ENCODE measurements at places on chromosomes 11 and 22.

DNA sequence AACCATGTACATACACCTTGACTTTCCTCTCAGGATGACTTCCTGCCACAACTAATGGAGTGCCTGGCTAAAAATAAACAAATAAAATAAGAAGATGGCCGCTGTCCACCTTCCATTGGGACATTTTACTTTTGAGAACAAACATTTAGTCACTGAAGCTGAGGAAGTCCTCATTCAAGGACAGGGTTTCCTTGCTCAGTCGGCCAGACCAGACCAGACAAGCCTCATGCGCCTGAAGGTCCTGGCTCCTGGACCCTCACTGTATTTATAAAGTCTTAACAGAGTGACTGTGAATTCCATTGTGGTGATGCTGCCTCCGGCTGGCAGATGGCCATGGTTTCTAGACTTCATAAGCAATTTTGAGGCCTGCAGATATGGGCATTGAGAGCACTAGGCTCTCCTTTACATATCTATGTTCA lies 114.5 kb downstream of the MAML2 start:
- no peak for DNase-seq

DNA sequence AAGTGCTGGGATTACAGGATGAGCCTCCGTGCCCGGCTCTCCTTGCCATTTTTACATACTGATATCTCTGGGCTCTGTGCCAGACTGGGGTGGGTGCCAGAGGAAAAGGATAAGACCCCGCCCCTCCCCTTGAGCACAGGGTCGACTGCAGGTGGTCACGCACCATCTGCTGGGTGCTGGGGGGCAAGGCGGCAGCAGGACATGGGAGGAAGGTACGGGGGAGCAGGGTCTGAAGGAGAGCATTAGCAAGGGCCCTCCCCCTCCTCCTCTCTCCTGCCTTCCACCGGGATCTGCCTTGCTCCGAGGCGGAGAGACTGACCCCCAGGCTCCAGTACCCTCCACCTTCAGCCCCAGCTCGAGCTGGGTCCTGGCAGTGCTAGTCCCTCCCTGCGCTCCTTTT lies 9.7 kb upstream of the PGA3 start:
- DNase-seq, result no peak

GRCh38 chr11:84950569-84951270 lies 676.4 kb downstream of the DLG2 start:
- DNase-seq, result no peak

GRCh38 chr22:22756109-22756508 lies 111.7 kb downstream of the GGTLC2 start:
- no peak for DNase-seq

DNA sequence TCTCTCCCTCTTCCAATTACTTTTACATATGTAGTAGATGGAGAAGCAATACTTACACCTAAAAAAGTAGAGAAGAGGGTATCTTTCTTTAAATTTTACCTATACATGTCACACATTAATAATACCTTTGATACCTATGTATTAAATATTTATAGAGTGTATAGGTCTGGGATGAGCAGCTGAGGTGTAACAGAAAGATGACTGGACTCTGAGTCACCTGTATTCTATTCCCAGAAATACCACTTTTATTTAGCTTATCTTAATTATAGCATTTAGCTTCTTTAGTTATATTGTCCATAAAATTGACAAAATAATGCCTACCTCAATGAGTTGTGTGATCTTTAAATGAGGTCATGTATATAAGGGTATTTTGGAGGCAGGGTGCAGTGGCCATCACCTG lies 30.6 kb upstream of the YAP1 start:
- DNase-seq, result no peak

DNA sequence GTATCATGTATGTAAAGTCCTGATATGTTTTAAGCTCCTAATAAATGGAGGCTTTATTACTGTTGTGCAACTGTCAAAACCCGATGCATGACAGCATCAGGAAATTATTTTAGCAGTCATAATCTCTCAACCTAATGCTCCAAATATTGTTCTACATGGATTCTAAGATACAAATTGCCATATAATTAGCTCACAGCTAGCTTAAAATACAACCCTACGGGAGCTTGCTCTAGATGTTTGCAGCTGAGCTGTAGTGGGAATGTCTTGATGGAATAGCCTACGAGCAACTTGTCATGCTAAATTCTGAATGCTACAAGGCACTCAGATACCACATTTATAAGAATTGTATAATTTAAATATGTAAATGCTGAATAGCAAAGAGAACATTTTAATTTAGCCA lies 109.8 kb downstream of the STK33 start:
- no peak for DNase-seq

DNA sequence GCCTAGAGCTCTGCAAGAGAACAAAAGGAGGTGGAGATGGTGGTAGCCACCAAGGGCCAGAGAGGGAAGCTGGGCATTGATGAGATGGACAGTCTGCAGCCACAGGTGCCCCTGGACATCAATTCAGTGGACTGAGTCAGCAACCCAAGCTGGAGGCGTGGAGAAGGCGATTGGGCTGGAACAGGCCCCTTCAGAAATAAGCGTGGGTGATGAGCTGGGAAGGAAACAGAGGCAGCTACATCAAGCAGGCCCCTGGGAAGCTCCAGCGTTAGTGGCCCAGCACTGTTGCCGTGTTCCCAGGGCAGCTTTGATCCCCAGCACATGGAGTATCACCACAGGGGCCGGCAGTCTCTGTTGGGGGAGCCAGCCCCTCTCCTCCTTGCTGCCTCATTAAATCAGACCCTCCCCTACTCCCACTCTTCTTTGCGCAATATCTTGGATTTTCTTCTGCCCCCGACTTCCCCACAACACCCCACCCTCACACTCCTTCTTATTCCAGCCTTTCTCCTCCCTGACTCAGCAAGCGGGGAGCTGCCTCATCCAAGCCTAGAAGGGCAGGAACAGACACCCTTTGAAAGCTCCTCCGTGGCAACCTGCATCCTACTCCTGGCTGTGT lies 31.7 kb upstream of the OAF start:
- DNase-seq, result no peak

DNA sequence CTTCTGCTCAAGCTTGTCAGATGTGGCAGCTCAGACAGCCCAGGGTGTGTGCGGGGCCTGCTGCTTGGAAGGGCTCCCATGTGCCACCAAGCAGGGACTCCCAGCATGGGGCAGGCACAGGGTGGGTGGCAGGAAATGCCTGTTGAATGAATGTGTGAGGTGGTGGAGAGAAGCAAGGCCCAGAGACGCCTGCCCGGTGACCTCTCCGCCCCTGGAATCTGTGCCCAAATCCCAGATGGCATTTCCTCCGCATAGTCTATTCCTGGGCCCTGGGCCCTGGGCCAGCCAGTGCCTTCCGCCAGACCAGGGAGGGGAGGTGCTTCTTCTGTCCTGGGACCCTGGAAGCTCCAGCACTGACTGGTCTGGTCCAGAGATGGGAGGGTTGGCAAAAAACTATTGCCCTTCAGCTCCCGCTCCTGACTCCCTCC lies 3.7 kb downstream of the CST6 start:
- DNase-seq, result no peak

DNA sequence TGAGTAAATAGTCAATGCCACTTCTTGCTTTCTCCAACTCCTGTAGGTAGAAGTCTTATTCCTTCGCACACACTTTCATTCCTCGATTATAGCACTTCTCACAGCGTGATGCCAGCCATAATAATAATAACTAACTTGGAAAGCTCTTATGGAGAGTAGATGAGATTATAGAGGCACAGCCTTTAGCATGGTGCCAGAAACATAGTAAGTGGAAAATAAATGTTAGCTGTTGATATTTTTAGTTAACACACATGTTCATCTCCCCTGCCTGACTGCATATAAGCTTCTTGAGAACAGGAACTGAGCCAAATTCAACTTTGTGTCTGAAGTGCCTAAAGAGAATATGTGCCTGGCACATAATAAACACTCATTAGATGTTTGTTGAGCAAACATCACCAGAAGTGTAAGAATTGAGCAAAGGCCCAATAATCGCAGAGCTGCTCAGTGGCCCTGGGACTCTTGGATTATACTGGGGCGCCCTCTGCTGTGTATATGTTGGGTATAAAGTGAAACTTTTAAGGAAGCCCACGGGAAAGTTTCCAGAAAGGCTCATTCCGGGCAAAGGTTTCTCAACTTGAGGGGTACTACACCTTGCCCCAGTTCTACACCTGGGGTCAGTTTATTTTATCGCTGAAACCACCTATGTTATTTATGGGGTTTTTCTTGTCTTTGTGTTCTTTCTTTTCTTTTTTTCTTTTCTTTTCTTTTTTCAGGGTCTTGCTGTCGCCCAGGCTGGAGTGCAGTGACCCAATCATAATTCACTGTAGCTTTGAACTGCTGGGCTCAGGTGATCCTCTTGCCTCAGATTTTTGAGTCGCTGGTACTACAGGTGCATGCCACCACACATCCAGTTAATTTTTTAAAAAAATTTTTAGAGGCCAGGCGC lies 22.3 kb downstream of the SLN start:
- DNase-seq, result no peak

DNA sequence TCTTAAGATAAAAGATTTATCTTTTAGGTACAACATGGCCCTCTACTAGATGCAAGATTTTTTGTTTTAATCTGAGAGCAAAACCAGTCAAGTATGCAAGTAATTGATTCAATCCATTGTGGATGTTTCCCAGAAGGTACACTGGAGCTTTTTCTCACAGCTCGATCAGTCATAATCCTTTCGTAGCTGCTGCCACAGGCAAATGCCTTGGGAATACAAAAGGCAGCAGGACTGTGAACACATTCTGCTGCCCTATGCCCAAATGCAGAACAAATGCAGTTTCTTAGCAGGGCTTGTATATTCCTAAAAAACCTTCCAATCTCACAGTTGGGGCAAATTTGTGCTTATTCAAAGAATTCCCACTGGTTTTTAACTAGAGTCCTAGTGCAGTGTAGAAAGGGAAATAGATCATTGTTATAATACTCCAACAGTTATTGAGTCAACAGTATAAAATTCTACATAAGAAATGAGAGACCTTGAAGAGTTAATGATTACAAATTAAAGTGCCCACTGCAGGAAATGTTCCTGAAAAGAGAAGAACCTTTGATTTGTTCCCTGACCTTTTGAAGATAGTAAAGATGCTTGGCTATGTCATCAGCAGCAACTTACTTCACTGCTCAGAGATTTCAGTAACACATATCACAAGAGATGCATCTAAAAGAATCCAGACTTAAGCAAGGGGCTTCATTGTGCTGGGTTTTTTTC lies 14.1 kb downstream of the LPXN start:
- no peak for DNase-seq

DNA sequence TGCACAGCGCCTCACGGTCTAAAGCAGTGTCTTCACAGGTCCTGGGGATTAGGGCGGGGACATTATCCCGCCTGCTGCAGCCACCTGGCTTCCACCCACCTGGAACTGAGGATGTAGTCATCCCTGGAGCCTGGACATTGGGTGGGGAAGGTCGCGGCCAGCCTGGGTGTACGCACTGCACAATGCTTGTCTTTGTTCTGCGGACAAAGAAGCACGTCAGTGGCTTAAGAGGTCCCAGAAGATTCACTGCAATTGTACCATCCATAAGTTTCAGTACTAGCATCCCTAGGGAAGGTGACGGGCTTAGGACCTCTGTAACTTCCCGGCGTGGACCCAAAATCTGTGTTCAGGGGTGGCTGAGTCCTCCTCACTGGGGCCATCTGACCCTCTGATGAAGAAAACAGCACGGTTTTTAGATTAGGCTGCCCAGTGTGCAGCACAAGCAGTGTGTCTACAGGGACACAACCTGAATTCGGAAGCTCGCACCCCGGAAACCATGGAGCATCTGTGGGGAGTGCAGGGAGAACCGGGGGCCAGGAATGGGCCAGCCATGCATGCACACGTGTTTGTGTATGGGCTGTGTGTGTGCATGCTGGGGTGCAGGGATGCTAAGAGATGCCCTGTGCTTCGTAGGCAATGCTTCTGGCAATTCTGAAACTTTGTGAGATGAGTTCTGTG lies 342.6 kb upstream of the B3GAT1 start:
- DNase-seq, result no peak

DNA sequence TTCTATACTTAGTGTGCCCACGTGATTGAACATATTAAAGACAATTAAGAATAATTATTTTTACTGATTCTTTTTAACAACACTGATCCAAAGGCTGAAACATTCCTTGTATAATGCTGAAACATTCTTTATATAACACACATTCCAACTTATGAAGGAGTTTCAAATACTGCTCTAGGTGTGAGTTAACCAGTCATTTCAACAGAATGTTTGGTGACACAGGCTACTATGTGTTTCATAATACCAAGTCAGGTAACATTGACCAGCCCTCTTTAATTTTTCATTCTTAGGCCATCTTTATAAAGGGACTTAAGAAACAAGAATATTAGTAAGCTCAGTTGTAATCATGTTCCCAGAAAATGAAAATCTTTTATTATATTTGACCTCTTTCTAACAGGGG lies 136.6 kb downstream of the ELP4 start:
- no peak for DNase-seq

DNA sequence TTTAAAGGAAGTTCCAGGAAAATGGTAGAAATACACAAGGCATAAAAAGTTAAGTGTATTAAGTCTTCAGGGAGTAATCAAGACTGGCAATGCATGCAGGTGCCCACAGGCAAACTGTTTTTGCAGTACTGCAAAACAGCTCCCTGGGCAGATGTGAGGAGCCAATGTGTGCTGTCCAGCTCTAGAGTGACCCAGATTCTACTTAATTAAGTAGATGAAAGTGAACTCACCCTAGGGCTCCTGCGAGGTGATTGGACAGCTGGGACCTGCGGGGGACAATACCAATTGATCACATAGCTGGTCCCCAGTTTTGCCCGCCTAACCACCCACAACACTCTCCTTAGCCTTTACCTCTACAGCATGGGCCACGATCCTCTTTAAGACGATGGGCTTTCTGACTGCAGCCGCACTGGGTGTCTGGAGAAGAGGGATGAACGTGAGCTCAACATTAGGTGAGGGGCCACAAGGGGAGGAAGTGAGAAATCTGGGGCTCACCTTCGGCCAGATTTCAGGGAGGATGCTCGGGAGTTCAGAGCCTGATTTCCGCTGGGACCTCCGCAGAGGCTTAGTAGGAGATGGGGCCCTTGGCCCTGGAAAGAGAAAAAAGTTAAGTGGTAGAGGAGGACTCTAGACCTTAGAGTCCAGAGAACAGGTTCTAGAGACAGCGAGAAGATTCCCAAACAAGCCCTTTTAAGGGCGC lies 556 bp downstream of the CDCA5 start:
- DNase-seq, result no peak

GRCh38 chr11:9571763-9572115 lies 1.7 kb upstream of the WEE1 start:
- no peak for DNase-seq

GRCh38 chr11:62687508-62688396 lies 1.6 kb downstream of the LRRN4CL start:
- no peak for DNase-seq

GRCh38 chr11:27401280-27401832 lies 38.3 kb upstream of the CCDC34 start:
- no peak for DNase-seq

GRCh38 chr11:60870733-60871377 lies 3.5 kb downstream of the ZP1 start:
- DNase-seq, result no peak

All from substantia nigra (tissue), 51 donors.